ENCODE measurements at places on chromosomes 6 and 20.
A peak's percentile ranks its signal among the peaks of the same experiment; 100 is the strongest.

DNA sequence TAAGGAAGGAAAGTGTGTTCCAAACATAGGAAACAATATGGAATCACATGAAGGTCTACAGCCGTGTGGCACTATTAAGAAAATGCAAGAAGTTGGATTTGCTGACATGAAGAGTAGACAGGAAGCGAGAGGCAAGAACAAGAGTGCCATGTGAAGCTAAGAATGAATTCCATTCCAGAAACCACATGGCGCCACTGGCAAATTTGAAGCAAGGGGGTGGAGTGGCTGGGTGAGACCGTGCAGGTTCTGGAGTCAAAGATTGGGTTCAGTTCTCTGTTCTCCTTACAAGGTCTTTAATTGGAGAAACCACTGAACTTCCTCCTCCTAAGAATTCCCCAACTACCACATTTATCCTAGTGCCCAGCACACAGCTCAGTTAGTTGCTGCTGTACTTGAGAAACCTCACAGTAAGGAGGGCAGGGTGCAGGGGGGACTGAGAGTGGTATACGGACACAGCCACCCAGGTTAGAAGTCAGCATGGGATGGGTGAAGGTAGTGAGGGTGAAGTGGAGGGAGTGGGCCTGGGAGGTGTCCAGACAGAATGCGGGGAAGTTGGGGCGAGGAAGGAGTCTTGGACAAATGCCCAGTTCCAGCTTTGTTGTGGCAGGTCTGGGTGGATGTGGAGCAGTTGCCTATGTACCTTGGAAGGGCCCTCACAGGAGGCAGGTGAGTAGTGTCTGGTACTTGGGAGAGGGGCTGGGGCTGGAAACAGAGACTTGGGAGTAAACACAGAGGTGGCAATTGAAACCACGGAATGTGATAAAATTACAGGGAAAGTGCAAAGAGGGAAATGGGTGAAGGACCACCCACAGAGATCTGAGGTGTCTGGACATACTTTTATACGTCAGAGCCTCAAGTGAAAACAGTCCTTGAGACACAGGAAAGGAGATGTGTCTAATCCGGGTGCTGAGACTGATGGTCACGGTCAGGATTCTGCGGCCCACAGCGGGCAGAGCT, 14.3 kb downstream of the LYRM4 start:
- DNase-seq = peak; percentile 12

DNA sequence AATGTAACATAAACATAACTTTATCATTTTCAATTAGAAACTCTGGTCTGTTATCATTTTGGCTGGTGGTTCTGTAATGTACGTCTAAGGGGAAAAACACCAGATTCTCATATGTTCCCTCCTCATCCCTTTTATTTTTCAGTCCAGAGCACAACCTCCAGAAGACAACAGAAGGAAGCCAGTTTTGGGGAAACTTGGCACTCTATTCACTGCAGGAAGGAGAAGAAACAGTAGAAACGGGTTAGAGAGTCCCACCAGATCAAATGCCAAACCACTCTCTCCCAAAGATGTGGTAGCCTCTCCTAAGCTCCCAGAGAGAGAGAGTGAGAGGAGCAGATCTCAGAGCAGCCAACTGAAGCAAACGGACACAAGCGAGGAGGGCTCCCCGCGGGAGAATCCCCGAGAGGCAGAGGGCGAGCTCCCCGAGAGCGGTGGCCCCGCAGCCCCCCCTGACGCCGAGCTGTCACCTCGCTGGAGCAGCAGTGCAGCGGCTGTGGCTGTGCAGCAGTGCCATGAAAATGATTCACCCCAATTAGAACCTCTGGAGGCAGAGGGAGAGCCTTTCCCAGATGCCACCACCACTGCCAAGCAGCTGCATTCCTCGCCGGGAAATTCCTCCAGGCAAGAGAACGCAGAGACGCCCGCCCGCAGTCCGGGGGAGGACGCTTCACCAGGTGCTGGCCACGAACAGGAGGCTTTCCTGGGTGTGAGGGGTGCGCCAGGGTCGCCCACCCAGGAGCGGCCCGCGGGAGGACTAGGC, 117.8 kb downstream of the RTN4IP1 start:
- peak; percentile 61 for DNase-seq

GRCh38 chr6:159828074-159828473, 28.0 kb downstream of the PNLDC1 start:
- DNase-seq = no peak

- DNase-seq = no peak
Observed at GRCh38 chr6:116611056-116611455, 5.2 kb upstream of the RSPH4A start.

DNA sequence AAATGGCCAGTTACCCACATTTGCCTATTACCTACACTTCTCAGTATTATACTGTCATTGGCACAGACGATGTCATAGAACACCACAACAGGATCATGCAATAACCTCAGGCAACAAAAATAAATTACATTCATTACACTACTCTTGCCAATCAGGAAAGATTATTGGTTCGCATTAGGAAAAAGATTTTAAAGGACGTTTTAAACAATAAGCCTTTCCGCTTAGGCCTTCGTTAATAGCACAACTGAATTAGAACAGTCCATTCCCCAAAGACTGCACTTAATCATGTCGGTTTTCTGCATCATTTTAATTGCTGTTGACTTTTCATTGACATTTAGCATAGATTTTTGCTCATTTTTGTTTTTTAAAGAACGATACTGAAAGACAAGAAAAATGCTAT, 912 bp upstream of the SENP6 start:
- no peak for DNase-seq

DNA sequence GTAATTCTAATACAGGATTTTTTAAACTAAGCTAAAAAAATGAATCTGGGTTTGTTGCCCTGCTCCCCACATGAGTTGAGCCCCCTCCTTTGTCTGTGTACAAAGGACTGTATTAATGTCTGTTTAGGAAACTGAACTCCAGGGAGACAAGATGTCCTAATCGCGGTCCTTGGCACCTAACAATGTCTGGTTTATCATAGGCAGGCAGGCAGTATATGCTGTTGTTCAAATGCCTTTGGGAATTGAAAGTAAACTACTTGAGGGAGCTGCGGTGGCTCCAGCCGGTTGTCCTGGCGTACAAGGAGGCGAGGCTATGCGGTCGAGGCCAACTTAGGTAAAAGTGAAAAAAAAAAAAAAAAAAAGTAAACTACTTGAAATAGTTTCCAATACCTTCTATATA, 98.5 kb downstream of the TULP4 start:
- DNase-seq = no peak

DNA sequence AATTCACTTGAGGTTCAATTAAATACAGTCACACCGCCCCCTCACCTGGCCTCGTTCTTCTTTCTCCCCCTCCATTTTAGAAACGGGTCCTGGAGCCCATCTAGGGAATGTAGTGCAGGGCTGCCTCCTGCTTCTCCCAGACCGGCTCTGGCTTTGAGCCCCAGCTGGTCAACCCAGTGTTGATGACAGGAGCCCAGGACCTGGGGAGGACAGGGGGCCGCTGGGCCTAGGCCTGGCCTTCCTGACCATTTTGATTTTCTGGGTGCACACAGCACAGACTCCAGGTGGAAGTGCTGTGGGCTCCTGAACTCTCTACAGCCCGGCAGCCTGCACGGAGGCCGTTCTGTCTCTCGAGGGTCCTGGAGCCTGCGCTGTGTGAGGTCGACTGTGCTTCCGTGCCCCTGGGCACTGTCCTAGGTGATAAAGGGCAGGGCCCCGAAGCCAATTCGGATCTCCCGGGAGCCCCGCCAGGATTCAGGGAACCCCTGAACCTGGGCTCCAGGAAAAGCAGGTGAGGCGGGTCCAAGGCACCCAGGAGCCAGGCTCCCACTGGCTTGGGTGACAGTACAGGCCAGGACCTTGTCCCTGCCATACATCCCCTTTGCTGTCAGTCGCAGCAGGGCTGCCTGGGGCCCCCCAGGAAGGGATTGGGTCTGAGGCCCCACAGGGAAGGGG, 23.3 kb downstream of the NPEPL1 start:
- no peak for DNase-seq
